ENCODE measurements at places on chromosomes 13 and 19. TPM values are rescaled to one million over a fixed set of nuclear protein-coding genes. Genes with fewer than 3 reads are reported as not detected.

Gene RAB3A
- polyA plus RNA-seq = 4.2 TPM

Gene TEAD2
- polyA plus RNA-seq = 54.4 TPM

Gene ITGBL1
- 1.1 TPM for polyA plus RNA-seq

Gene KLK6
- polyA plus RNA-seq = 0.10 TPM

Gene LILRA1
- polyA plus RNA-seq = 0.46 TPM

DNA sequence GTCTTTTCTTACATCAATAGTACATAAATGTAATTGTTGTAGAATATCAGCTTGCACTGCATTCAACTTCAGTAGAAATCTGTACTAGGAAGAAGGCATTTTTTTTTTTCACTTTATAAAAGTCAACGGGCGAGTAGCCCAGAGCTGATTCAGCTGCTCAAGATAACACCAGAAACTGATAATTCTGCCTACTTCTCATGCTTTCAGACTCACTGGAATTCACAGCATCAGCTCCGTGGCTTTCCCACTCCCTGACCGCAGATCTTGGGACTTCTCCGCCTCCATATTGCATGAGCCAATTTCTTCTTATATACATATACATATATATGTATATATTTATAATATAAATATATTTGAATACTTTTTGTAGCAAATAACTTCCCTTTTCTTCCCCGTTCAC is 263.1 kb upstream of the RXFP2 start:
- no peak for DNase-seq

DNA sequence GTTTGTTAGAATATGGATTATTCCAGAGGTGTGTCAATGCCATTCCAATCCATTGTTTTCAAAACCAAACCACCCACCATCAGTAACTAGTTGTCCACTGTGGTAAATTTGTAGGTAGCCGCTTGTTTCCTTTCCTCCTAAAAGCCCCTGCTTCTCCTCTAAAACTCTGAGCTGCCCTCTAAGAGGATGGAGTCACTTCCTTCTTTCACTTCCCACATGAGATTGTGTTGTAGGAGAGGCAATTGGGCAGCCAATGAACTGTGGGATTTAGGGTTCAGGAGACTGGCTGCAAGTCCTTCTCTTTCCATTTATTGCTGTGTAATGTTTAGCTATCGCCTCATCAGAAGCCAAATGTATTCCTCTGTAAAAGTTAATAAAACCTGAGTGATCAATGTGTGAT is 49.9 kb upstream of the RFXAP start:
- no peak for DNase-seq

- DNase-seq = no peak
These were observed 12.5 kb downstream of the TM6SF2 start for GRCh38 chr19:19260417-19261214.

DNA sequence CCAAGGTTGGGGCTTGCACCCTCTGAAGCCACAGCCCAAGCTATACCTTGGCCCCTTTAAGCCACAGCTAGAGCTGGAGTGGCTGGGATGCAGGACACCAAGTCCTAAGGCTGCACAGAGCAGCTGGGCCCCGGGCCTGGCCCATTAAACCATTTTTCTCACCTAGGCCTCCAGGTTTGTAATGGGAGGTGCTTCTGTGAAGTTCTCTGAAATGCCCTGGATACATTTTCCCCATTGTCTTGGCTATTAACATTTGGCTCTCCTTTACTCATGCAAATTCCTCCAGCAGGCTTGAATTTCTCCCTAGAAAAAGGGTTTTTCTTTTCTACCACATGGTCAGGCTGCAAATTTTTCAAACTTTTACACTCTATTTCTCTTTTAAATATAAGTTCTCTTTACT is 93.8 kb upstream of the FGF14 start:
- no peak for DNase-seq

- no peak for DNase-seq
These were observed 819 bp downstream of the EID2B start for GRCh38 chr19:39531834-39532232.

DNA sequence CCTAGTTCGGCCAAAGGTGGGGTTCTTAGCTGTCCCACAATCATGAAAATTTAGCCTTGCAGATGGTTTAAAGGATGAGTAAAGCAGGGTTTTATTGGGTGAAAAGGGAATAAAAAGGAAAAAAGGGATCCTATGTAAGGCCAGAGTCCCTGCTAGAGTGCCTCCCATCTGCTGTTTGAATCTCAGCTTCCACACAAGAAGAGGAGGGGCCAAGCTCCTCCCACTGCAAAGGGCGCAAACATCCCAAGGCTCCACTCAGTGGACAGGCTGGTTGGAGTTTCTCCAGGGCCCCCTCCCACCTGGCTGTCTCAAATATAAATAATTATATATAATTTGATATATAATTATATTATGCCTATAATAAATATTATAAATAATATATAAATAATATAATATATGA is 1272.1 kb upstream of the PCDH20 start:
- DNase-seq = no peak
